HuH-7 (cell line): ENCODE measurements at places on chromosomes 5 and 9.

GRCh38 chr5:165642366-165642765 is 2136.9 kb downstream of the MAT2B start:
- DNase-seq, result no peak

- DNase-seq, result no peak
Observed at GRCh38 chr5:156594406-156594805, 255.7 kb upstream of the PPP1R2B start.

DNA sequence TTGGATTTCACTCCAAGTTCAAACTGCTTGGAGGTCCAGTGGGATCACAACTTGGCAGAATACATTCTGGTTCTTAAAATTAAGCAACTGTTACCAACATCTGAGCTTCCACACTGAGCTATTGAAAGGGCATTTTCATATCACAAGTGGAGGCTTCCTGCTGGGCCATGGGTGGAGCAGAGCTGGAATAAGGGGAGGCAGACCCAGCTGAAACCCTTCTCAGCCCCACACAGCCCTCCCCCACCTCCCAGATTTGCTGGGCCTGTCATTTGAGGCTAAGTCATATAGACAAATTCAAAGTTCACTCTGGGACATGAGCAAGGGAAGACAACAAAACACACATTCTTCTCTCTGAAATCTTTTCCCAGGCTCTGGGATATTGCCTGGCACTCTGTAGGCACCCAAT is 79.9 kb downstream of the ACTL7B start:
- DNase-seq, result peak; percentile 22

- DNase-seq, result no peak
Observed at GRCh38 chr9:71858812-71859211, 52.2 kb downstream of the ABHD17B start.

GRCh38 chr9:100394816-100395215 is 32.1 kb upstream of the MSANTD3 start:
- DNase-seq, result no peak

DNA sequence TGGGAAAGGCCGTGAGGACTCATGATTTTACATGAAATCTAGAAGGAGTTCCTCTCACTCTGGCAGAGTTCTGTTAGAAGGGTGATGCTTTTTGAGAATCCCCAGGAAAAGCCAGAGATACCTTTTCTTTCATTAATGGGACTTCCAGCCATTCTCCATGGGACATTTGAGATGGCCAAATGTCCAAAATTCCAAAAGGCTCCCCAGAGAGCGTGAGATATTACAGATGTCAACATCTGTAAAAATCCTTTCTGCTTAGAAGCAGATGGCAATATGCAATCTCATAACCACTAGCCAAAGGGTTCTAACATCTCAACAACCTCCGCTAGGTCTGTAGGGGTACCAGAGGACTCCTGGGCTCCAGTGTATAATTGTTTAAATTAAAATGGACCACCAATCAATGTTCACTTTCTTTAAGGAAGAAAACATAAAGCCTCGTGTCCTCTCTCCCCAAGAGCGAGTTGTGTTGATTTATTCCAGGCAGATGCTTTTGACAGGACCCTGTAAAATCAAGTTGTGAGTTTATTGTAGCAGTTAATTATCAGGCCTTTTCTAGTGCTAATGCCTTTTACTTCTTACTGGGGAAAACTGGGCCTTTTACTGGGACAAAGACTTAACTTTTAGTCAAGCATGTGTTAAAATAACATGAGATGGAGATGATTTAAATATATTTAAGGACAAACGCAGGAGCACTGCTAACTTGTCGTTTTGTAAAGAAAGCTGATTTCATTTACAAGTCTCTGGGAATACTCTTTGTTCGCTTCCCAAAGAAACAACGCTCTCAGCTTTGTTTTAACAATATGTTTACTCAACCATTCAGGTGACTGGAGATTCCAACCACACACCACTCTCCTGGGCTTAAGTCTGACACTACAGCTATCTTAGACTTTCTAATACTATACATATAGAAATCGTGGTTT is 4.8 kb downstream of the GAS1 start:
- DNase-seq, result no peak
